Fibroblast of gingiva (primary cell): ENCODE measurements at places on chromosomes 16 and 17.
A peak's percentile ranks its signal among the peaks of the same experiment; 100 is the strongest.

DNA sequence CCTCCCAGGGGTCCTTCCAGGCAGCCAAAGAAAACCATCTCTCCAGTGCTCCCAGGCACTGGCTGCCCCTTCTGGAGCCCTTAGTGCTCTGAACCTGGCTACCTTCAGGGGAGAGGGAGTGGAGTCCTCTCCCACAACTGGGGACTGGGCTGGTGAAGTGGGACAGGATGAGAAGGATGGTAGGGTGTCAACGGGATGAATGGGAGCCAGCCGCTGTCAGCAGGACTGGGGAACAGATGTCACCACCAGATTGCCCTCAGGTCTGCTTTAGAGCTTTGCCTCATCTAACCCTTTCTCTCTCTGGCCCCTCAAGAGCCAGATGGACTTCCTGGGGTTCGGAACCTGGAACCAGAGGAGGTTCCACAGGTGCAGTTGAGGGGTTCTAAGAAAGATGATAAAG, 488 bp upstream of the SEBOX start:
- no peak for DNase-seq

- no peak for DNase-seq
Measured at GRCh38 chr16:68379472-68380347, 68.6 kb downstream of the SMPD3 start.

GRCh38 chr16:84677017-84677803, 22.6 kb upstream of the USP10 start:
- DNase-seq = no peak

DNA sequence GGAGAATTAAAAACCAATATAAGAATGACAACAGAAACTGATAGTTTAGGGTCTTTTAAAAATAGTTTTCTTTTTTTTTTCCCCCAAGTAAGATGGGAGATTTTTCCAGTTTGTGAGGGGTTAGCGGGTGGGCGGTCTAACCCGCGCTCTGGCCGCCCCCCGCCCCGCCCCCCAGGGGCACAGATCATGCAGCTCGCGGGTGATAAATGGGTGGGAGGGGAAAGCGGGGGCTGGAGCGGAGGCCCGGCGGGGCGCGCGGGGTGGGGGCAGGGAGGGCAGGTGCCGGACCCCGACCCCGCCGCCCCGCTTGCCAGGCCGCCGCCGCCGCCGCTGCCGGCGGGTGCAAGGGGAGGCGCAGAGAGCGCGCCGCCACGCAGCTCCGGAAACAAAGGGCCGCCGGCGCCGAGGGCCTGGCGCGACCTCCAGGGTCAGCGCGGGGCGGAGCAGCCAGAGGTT, 60.1 kb upstream of the GSE1 start:
- no peak for DNase-seq

DNA sequence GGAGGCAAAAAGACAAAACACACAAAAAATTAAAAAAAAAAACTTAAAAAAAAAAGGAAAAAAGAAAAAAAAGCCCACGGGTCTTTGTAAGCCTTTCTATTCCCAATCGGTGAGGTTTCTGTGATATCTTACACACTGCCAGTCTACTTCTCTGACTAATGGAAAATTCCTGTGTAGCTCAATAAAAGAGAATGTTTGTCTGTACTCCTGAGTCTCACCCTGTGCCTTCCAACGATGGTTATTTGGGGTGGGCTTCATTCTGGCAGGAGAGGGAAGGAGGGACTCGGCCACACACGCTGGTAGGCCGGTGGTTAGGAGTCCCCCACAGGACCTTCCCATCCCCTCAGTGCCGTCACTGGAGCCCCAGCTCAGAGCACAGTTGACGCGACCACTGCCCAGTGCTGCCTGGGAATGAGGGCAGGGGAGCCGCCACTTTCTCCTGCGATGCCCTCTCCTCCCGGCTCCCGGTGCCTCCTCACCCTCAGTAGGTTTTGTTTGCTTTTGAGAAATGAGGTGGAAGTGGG, 68.0 kb downstream of the AMFR start:
- DNase-seq = peak; percentile 27

- no peak for DNase-seq
Measured at GRCh38 chr16:3131755-3132377, 3.0 kb upstream of the ZNF213 start.

GRCh38 chr17:21034340-21035235, 8.2 kb downstream of the USP22 start:
- no peak for DNase-seq

DNA sequence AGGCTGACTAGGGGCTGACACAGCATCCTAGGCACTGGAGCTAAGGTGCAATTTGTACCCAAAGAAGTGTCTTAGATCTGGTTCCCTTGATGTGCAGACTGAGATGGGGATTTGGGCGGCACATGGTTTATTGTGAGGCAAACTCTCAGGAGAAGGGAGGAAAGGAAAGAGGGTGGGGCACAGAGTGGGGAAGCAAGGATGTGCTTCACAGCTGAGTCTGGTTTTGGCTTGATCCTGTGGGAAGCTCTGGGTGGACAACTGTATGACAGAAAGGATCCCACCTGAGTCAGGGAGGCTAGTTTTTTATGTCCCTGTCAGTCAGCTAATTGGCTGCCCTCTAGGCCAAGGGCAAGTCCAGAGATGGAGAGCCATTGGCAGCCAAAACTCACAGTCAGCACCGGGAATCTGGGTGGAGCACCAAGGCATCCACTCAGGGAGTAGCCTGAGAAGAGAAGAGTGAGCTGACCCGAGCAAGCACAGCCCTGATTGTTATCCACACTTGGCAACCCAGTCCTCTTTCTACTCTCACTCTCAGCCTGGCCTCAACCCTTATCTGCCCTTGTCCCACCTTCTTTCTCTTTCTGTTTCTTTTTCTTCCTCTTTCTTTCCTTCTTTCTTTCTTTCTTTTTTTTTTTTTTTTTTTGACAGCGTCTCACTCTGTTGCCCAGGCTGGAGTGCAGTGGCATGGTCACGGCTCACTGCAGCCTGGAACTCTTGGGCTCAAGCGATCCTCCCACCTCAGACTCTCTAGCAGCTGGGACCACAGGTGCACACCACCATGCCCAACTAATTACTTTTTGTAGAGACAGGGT, 12.0 kb downstream of the ARL4D start:
- no peak for DNase-seq

GRCh38 chr16:3825103-3825502, 55.4 kb downstream of the CREBBP start:
- DNase-seq = peak; percentile 53

DNA sequence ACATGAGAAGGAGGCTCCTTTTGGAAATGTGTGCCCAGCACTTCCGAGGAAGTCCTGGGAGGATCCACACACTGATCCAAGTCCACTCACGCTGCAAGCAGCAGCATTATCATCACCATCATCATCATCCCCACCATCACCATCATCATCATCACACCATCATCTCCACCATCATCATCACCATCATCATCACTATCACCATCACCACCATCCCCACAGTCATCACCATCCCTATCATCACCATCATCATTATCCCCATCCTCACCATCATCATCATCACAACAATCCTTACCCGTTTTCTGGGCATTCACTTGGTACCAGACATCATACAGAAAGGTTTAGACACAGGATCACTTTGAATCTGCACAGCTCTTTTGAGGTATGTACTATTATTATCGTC, 47.8 kb upstream of the ACSF3 start:
- no peak for DNase-seq

DNA sequence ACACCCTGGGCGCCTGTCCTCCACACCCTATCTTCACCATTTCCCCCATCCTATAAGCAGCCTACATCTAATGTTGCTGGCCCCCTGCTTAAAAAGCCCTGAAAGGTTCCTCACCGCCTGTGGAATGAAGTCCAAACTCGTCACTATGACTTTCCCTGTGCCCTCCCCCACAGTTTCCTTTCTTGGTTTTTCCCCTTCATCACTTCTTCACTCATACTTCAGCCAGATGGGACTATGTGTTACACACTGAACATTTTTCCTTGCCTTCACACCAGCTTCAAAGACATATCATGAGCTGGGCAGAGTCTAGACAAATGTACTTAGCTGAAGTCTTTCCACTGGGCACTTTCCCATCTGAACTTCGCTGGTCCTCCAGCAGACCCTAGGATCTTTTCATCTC, 1.5 kb upstream of the MARCHF10 start:
- DNase-seq = no peak

DNA sequence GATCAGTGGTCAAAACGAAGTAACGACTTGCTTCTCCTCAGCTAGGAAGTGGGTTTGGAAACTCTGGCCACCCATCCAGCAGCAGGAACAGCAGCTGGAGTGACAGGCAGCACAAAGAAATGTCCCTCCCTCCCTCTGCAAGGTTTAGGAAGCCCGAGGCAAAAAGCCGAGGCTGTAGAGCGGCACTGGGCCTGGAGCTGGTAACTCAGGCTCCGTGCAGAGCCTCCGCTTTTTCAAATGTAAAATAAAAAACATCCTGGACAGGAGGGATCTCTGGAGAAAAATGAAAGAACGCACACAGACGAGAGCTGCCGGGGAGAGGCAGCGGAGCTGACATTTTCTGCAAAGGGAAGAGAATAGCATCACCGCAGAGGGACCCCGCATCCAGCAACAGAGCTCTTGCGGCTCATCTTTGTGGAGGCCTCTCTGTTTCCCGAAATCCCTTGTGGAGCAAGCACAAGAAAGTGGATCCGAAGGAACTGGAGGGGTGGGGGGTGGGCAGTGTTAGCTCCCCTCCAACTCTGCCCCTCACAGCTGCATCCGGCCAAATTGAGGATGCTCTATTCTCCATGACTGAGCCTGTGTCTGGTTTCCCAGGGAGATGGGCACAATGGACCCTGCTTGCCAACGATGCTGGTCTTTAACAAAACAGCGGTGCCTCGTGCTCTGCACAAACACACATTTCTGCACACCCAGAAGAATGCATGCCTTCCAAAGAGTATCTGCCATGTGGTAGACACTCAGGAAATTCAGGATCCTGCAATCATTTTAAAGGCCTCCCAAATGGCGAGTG, 335.5 kb upstream of the ZFHX3 start:
- no peak for DNase-seq

- DNase-seq = no peak
Measured at GRCh38 chr17:77438241-77439188, 297.7 kb downstream of the SEC14L1 start.

DNA sequence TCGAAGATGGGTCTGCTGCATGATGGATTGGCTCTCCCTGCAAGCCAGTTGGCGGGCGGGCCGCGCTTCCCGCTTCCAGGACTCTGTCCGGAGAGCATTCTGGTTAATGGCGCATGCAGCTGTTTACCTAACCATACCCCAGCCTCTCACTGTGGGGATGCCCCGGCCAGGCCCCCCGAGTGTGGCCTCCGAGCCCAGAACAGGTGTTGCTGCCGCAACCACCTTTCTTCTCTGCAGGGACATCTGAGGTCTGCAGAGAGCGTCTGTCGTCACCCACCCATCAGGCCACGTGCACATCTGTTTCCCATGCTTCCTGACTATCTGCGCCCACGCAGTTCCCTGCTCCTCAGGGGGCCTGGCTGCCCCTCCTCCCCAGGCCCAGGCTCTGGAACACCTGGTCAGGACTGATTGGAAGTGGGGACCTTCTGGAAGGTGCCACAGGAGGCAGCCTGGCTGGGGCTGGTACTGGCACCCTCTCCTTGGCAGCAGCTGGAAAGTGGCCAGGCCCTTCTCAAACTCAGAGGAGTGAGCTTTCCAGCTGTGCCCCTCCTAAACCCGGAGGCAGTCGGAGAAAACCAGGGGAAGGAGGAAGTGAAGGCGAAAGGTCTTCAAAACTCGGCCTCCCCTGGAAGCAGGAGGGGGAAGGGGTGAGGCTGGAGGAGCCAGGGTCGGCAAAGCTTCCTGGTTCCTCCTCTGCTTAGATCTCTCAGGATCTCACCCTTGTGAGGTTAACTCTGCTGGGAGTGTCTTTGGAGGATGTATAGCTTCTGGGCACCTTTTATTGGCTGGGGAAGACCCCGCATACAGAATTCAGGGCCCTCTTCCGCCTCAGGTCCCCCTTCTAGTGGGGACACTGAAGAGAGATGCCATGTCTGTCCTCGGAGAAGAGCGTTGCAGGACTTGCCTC, 64.5 kb upstream of the CIBAR2 start:
- DNase-seq = no peak

DNA sequence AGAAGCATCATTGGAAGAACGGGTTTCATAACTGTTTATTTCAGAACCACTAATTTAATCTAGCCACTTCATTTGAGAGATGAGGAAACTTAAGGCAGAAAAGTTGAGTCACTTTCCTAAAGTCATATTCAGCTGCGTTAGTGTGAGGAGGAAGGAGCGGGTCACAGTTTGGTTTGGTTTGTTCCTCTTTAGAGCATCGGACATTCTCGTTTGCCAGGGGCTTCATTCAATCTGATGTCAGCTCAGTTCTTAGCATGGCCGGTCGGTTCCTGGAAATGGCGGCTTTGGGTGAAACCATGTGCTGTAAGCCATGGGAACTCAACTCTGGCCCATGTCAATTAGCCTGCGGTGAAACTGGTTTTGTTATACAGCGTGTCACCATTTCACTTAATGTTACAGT, 186.5 kb downstream of the LGALS9B start:
- DNase-seq = no peak

- DNase-seq = peak; percentile 94
Measured at GRCh38 chr17:49108318-49108717, 24.3 kb upstream of the B4GALNT2 start.

DNA sequence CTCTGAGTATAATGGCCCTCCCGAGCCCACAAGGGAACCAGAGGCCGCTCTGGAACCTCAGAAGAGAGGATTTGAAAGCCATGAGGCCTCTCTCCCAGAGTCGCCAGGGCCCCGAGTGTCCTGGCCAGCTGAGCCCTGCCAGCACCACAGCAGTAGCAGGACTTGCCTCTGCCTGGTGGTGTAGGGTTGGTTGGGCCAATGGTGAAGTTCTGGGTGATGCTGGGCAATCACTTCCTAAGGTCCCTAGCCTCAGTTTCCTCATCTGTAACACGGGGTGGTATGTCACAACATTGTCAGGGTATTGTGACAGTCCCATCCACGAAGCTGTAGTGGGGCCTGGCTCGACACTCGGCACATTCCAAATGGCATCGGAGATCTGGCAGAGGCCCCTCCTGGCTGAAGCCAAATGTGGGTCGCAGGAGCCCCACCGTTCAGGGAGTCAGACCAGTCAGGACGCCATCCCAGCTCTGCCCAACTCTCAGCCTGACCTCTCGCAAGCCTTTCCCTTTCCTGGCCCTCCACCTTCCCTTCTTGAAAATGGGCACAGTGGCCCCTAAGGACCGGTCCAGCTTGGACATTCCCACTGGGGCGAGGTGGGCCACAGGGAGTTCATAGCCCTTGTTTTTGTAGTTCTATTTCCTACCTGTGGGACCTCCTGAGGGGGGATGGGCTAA, 1.7 kb downstream of the NATD1 start:
- DNase-seq = no peak

GRCh38 chr16:69085032-69085695, 20.3 kb upstream of the HAS3 start:
- DNase-seq = no peak
